ENCODE measurements at places on chromosomes 1 and 21.
A peak's percentile ranks its signal among the peaks of the same experiment; 100 is the strongest.

- no peak for DNase-seq
Measured at GRCh38 chr1:78255846-78256245, 210.1 kb downstream of the GIPC2 start.

DNA sequence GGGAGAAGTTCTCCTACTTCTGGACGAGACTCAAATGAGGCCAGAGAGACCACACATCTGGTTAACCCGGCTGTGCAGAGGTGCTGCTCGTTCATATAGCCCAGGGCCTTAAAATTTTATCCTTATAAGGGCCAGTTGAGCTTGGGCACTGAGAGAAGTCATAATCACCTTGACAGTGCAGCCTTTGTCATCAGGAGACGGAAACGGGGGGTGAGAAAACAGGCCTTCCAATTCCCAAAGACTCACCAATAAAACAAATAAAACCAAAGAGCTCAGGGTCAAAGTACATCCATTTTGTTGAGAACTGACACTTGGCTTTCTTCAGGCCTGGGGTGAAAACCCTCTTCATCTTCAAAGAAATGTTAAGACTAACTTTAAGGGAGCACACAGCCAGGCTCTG, 167.1 kb downstream of the TGFBR3 start:
- no peak for DNase-seq

- DNase-seq, result no peak
Measured at GRCh38 chr21:37509802-37510393, 143.3 kb downstream of the DYRK1A start.

DNA sequence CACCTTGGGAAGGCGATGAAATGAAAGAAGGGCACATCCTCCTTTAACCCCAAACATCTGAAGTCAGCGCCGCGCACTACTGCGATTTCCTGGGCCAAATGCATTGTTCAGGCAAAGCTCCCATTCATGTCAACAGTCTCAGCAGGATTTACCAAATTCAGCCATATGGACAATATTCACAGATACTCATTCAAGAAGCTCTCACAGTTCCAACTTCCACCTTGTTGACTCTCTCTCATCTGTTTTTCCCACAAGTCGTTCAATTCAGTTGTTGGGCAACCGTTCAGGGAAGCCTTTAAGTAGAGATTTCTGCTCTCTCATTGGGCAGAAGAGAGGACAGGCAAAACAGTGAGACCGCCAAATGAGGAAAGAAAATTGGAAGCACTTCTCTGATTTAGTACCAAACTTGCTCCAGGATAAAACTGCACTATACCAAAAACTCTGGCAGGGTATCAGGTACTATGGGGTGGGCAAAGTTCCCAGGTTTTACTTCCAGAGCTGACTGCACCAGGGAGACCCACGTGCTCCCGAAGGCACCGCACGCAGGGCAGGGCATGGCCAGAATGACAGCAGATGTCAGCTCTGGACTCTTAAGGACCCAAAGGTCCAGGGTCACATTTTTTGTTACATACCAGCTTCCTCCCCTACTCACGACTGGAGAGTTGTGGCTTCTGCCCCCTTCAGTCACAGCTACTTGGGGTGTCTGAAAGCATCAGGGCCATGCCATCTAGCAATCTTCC, 668.8 kb downstream of the KIF26B start:
- DNase-seq, result no peak

- DNase-seq, result no peak
Measured at GRCh38 chr1:196659471-196659870, 7.6 kb downstream of the CFH start.

GRCh38 chr1:189693140-189693539, 784.5 kb downstream of the BRINP3 start:
- no peak for DNase-seq

GRCh38 chr1:206109718-206110117, 7.5 kb downstream of the AVPR1B start:
- DNase-seq, result peak; percentile 31

DNA sequence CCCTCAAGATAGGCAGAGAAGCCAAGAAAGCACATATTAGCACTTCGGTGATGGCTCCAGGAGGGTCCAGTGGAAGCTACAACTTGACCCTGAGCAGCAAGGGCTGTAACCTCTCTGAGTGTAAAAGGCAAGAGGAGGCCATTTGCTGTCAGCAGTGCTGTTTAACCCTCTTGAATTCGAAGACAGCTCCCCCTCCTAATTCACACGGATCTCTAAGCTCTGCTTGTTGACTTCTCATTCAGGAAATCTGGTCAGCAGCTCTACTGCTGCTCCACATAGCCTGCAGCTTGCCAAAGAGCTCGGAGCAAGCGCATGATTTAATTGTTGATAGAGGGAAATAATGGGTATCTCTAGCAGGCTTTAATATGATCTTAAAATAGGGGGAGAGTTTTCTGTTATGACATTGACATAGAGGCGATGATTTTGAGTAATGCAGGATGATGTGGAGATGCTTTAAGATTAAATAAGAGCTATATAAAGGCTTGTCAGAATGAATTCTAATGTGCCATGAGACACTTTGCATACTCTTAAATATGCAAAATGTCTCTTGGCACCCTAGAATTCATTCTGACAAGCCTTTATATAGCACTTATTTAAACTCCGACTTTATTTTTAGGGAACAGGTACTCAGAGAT, 79.4 kb upstream of the USH2A start:
- DNase-seq, result peak; percentile 7

GRCh38 chr1:57258557-57259325, 165.1 kb downstream of the DAB1 start:
- DNase-seq, result no peak

GRCh38 chr1:208851366-208851765, 607.2 kb upstream of the PLXNA2 start:
- no peak for DNase-seq

DNA sequence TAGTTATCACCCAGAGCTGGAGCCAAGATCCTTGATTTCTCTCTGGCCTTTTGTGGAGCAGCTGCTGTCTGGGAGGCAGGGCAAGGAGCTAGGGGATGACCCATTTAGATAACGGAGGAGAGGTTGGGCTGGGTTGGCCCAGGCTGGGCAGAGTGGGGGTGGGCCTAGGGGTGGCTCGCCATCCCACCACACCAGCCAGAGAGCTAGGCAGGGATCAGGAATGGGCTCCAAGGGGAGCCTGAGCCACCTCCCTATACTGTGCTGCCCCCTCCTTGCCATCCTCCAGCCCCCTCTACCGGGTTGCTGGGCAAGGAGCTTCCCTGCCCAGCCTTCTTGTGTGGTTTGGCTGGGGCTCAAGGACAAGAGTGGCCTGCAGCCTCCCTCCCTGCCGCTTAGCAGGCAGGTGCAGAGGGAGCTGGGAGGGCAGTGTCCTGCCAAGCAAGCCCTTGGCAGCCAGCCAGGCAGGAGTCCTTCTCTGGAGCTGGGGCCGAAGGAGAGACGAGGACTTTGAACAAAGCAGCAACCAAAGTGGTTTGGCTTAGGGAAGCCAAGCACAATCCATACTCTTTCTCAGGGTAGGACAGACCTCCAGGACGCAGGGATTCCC, 4.1 kb downstream of the NUAK2 start:
- DNase-seq, result no peak

DNA sequence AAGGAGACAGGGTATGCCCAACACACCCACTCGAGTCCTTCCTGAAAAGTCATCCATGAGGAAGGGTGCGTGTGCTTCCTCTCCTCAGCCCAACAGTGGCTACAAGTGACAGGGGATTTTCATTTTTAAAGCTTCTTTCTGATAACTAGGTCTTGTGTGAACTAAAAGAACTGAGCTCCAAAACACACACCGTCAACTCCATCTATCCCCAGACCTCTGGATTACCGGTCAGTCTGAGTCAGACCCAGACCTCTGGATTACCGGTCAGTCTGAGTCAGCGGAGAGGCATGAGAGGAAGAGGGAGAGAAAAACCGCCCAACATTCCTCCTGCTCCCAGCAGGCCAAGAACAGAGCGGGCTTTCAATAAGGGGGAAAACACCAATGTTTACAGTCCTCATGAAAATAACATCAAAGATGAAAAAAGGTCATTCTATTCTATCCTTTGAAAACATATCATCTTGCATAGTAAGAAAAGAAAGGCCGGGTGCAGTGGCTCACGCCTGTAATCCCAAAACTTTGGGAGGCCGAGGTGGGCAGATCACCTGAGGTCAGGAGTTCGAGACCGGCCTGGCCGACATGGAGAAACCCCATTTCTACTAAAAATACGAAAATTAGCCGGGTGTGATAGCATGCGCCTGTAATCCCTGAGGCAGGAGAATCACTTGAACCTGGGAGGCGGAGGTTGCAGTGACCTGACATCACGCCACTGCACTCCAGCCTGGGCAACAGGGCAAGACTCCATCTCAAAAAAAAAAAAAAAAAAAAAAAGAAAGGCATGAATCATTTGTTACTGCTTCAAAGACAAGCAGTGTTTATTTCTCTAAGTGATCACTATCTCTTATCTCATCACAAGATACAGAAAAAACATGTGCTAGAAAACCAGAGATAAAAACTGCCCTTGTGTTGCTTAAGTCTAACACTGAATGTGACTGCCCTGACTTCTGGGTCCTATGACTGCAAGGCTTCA, 3.4 kb downstream of the PTTG1IP start:
- DNase-seq, result no peak

DNA sequence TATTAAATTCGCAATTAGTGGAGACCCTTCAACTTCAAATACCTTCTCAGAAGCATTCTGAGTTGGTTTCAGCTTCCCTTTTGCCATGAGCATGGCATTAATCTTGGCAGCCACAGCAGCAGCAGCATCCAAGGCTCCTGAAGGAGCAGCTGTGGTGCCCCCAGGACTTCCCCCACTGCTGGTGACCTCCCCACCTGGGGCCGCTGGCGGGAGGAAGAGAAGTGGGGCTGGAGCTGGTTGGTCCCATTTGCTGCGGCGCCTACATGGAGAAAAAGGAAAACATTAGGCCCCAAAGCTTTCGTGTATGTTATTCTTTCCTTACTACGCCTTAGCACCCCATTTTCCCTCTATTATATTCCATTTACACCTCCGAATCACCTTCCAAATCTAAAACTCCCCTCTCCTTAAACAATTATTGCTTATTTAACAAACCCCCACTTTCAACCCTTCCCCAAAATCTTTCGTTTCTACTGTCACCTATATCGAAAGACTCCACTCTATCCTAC, 569 bp downstream of the KHDC4 start:
- no peak for DNase-seq

DNA sequence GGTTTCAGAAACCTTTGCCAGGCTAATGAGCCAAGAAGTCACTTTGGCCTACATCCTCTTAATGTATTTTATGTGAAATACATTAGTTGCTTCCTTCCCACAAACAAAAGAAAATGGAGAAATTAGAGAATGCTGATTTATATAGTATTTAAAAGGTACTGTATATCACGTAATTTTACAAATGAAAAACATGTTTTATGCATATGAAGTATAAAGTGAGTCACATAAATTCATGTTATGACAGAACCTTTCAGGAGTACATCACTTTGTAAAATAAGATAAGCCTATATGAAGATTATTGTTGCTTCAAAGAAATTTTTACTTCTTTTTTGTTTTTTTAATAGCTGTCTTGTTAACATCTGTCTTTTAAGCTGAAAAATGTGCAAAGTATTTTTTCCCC, 4.6 kb downstream of the DR1 start:
- no peak for DNase-seq

DNA sequence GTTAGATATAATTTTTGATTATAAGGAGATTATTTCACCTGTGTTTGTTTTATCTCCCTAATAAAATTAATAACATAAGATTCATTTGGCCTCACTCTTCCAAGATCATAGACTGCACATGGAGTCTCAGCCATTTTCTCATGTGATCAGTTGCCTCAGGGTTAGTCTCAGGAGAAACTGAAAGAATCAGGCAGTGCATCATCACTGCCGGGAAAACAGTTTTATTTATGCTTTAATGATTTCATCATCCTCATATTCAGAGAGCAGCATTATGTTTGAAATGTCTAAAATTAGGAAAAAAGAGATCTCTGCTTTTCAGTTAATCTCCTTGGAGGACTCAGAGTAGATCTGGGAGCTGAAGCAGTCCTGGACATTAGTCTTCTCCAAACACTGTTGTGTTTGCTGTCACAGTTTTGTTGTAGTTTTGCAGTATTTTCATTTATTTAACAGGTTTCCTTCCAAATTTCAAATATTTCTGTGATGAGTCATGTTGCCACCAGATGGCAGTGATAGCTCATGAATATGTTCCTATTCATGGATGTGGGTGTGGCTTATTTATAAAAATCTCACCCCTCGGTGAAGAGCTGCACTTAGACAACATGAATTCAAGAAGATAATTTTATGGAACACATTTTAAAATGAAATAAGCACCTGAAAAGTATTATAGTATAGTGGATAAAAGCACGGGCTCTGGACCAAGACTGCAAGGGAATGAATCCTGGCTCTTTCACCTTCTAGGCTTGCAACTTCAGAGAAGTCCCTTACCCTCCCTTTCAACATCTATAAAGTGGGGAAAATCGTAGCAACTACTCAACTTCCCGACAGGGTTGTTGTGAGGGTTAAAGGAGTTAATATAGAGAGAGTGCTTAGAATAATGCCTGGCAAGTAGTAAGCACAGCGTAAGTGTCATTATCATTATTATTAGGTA, 31.2 kb downstream of the CHD1L start:
- DNase-seq, result no peak

- no peak for DNase-seq
Measured at GRCh38 chr21:43658769-43659135, 536 bp downstream of the HSF2BP start.

Measured in H1 (cell line).